ENCODE measurements at places on chromosomes 5 and 9.

DNA sequence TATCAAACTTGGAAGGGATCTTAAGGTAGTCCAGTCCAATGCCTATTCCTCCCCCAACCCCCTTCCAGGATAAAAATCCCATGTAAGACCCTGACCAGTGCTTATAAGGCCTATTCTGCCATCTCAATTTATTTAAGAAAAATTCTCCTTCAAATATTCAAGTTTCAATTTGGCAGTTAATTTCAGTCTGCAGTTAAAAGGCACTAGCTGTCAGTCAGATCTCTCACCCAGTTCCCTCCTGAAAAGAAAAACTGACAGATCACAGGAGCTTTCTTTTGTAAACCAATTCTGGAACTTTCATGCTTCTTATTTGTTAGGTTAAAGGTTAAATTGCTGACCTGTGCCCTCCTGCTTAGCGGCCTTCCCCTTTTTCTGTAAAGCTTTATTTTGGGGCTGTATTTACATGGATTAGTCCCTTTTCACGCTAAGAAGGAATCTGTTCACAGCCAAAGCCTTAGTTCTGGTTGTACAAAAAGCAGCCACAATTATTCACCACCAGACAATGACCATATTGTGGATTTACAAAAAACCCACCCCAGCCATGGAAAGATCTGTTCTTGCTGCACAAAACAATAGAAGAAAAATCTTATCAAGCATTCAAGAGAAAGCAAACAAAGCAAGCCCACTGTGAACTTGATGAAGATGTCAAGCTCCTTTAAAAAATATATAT is 68.7 kb downstream of the DENND1A start:
- no peak for DNase-seq

- DNase-seq, result no peak
These were observed 4.4 kb upstream of the ZDHHC12 start for GRCh38 chr9:128728298-128728697.

- no peak for DNase-seq
These were observed 140.8 kb upstream of the LMX1B start for GRCh38 chr9:126472948-126473298.

DNA sequence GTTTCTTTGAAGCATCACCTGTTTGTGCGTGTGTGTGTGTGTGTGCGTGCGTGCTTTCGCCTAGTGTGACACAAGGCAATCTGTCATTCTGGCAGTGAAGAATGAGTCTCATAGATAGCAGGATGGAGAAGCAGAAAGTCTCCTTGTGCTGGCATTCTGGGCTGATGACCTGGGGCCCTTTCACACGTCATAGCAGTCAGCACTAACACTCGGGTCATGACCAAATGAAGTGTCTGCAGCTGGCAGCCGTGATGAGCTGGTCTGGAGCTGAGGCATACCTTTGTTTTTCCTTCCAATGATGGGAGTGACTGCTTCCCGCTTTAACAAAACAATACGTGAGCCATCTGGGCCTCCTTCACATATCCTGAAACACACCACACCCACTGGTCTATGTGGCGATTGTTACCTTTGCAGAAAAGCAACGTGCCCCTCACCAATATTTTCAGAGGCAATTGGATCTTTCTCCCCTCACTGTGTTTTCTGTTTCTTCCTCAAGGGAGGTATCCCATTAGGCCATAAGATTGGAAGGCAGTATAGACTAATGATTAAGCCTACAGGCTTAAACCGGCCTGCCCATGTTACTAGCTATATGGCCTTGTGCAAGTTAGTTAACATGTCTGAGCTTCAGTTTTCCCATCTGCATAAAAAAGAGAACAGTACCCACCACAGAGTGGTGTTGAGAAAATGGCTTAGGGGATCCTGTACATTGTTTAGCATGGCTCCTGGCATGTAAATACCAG is 88.8 kb downstream of the SREK1 start:
- no peak for DNase-seq

DNA sequence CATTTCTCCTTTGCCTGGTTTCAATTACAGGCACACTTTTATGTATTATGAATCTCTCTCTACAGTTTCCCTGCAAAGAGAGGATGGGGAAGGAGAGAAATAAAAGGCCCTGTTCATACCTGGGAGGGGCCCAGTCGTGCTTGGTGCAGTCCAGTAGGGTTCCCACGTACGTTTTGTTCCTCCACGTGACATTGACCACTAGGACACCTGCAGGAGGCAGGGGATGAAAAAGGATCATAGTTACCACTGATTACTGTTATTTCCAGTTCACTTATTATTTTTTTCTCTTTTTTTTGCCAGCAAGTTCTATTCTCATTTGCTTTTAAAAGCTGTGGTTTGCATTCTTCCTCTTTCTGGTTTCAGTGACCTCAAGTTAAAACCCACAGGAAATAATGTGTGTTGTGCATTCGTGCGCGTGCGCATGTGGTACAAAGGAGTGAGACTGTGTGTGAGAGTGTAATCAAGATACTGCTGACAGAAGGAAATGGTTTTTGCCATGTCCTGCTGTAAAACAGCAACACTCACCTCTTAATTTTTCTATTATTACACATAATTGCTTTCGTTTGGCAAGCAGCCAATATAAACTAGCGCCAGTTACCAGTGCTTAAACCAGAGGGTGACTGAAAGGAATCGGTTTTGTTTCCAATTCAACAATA is 96.8 kb downstream of the ZNF608 start:
- DNase-seq, result peak; percentile 35

DNA sequence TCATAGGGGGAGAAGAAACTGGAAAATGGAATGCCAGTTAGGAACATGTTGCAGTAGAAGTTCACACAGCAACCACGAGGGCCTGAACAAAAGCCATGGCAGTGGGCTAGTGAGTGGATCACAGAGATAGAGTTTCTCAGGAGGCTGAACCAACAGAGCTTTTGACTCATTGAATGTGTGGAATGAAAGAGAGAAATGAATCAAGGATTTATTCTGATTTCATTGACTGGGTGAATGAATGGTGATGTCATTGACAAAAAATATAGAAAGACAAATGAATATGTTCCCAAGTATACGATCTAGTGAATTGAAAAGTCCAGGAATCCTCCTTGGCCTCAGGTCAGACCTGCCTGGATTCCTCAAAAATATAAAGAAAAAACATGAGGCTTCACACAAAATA is 99.2 kb downstream of the ZNF462 start:
- no peak for DNase-seq

GRCh38 chr9:28059192-28059591 is 485.9 kb upstream of the C9orf72 start:
- no peak for DNase-seq

DNA sequence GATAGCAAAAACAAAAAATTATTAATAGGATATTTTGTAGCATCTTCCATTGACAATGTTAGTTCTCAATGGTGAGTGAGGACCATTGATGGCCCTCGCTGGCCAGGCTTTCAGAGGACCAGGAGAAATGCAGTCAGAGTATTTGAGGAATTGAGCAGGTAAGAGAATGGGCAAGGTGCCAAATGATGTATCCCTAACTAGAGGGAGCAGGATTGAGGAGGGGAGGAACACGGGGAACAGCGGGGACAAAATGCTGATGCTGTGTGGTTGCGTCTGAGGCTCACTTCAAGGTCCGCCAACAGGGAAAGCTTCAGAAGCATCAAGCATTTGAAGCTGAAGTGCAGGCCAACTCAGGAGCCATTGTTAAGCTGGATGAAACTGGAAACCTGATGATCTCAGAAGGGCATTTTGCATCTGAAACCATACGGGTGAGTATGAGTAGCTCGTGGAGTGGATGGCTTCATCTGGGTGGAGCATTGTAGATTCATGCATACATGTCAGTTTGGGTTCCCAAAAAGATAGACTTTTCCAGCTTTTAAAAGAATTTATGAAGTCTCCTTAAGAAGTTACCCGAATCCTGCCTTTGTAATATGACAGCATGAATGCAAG is 16.2 kb downstream of the SPTAN1 start:
- no peak for DNase-seq

GRCh38 chr5:122073018-122073417 is 5.0 kb downstream of the LOX start:
- DNase-seq, result no peak

- DNase-seq, result no peak
These were observed 46.2 kb upstream of the POU5F2 start for GRCh38 chr5:93787598-93787997.

DNA sequence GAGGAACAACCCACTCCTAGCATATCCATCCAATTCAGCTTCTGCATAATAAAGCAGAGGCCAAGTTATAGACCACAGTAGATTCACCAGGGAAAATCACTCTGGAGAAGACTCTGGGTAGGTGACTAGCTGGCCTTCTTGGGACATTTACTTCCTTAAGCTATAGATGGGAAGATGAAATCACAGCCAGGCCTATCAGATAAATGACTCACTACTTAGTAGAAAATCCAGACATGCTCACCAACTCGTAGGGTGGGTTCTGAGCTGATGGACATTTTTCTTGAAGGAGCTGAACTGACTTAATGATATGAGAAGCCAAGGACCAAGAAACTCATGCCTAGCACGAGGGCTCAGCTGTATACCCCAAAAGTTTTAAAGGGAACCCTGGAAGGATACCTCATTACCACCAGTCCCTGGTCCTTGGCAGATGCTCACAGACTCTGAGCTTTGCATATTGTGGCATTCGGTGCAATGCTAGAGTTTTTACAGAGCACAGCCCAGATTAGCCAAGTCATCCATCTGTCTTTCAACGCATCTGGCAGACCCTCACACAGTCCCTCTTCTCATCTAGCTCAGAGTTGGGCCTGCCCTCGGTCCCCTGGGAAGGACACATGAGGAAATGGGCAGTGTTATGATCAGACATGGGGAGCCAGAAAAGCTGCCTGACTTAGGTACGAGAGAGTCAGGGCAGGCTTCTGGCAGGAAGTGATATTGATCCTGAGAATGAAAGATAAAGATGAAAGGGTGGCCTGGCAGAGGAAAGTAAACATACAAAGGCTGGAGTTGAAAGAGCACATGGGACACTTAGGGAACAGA is 15.0 kb downstream of the ACSL6 start:
- DNase-seq, result no peak

- no peak for DNase-seq
These were observed 5.7 kb upstream of the PCDH1 start for GRCh38 chr5:141883892-141884318.

DNA sequence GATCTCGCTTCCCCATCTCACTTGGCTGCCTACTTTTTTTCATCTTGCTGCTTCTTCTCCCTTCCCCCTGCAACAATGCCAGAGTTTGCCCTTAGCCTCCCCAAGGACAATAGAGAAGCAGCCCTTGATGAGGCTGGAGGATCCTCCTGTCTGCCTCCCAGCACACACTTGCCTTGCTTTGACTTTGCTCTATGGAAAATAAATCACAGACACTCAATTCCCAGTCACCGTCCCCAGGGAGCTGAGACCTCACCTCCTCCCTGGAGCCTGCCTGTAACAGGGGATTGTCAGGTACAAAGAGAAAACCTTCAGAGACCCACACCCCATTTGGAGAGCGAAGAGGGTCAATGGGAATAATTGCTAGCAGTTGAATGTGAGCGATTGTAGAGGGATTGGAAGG is 242.1 kb upstream of the ZNF462 start:
- no peak for DNase-seq

DNA sequence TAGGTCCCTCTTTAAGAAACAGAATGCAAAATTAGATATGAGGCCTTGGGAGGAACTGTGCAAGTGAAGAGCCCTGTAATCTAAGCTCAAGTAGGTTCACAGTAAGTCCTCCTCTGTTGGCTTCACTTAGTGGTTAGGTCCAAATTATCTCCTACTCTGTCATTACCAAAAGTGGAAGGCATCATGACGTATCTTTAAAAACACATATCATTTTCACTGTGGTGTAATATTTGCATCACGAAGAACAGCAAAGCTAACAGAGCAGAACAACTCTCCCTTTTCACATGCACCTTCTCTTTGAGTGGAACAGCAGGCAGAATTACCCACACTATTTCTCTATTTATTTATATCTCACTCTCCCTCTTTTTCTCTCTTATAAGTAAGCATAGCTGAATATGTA is 240.5 kb upstream of the CCNH start:
- DNase-seq, result no peak

DNA sequence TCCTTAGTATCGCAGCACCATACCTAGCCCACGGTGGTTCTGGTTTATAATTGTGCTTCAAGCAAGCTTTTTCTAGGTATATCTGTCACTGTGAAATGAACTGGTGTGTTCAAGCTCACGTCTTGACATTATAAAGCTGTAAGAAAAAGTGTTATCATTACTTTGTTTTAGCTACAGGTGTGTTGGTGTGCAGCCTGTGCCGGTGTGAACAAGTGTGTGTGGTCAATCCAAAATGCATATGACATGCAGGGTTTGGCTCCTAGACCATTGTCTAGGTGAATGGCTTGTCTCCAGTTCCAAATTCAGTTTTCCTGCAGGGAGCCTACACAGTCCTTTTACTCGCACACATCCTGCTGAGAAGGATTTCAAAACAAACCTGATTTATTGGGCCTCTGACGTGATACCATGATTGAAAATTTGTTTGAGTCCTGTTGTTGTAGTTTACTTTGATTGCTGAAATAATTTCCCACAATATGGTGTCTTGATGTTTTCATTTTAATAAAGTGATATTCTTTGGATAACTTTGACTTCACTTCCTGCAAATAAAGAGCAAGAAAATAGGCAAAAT is 3.7 kb downstream of the LSM11 start:
- DNase-seq, result no peak

DNA sequence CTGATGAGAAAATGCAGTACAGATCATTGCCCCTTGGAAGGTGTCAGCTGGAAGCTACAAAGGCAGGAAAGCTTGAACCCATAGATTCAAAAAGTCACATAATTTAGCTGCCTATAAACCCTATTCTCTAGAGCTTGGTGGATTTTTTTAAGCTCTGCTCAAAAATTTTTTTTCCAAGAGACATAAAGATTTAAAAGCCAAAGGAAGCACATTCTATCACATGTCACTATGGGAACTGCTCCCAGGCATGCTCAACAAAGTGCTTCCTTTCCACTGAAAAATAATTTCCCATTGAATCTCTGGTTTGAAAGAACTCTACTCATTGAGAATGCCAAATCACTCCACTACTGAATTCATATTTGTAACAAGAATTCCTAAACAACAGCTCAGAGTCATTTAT is 419.8 kb downstream of the CETN3 start:
- DNase-seq, result no peak

DNA sequence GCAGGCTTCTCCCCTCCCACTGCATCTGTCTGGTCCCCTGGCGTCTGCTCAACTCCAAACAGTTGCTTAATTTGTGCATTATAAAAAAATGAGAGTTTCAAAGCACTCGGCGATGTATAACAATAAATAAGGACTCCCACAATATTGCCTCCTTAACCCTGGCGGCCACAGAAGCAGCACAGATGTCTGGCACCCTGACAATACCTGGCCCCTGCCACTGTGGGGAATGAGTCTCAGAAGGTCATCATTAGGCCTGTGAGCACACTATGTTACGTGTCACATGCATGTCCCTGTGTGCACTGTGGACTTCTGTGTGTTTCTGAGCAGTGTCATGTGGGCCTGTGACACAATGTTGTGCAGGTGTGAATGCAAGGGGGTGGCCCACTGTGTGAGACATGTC is 236.5 kb downstream of the PBX3 start:
- DNase-seq, result no peak

DNA sequence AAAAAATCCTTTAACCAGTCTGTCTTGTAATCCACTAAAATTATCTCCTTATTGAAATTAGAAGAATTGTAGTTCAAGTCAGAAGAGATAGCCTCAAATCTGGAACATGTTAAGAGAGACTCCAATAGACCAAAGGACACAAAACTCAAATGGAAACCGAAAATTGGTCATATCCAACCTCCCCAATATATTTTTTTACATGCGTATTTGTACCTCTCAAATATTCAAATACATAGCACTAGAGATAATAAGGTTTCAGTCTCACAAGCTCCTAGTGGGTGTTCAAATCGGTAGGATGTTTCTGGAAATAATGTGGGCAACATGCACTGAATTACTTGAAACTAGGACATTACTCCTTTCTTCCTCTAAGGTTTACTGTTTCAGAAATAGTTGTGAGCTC is 33.5 kb downstream of the EPB41L4A start:
- no peak for DNase-seq

- no peak for DNase-seq
These were observed 22.0 kb downstream of the ADAMTS2 start for GRCh38 chr5:179323026-179323870.
